ENCODE measurements at places on chromosomes 7 and 10.

GRCh38 chr7:137538361-137538762 is 194.8 kb upstream of the PTN start:
- DNase-seq = no peak

- DNase-seq = peak; percentile 20
Observed at GRCh38 chr7:143003393-143004051, 23.4 kb downstream of the OR9A2 start.

DNA sequence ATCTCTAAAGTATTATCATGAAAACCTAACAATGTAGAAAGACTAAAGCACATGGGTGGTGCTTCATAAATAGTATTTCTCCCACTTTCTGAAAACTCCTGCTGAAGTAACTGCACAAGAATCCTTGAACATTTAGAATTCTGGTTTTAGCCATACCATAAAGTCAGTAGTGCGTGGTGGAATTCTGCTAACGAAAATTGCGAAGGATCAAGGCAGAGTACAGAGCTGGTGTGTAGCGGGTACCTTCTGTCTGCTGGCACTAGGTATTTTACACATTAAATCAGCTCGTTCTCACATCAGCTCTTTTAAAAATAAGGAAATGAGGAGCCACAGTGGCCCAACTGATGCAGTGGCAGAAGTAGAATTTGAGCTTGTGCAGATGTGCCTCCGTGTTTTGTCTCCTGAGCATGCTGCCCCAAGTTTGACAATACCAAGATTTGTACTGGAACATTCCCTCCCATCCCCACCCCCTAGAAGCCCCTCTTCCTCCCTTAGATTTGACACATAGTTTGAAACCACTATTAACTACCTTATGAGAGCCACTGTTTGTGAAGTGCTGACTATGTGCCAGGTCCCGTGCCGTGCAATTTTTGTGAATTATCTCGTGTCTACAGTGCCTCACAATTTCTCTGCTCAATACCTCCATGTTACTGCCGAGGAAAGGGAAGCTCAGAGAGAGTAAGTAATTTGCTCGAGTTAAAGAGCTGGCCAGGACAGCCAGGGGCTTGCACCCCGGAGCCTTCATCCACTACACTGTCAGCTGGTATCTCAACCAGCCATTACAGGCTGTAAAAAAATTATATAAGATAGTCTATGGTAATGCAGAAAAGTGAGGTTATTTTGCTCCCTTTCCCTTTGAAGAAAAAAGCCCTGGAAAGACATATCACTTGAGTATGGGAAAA is 66.9 kb downstream of the EGFR start:
- DNase-seq = no peak

GRCh38 chr10:88991161-88991898 is 732 bp downstream of the FAS start:
- DNase-seq = no peak

DNA sequence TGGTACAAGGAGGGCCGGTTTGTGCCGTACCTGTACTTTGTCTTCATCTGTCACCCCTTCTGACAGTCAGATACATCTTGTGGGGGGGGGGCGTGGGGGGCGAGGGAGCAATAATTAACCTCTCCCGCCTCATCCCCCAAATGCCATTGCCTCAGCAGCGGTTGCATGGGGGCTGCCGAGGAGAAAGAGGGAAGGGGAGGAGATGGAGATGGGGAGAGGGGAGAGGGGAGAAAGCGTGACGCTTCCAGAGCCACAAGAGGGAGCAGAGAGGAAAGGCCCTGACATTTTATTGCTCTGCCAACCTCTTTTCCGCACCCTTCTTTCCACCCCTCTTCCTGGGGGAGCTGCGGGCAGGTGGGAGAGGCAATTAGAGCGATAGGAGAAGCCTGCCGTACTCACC is 11.8 kb downstream of the KAZALD1 start:
- no peak for DNase-seq

- DNase-seq = no peak
Observed at GRCh38 chr7:67387851-67388250, 391.2 kb downstream of the TYW1 start.

DNA sequence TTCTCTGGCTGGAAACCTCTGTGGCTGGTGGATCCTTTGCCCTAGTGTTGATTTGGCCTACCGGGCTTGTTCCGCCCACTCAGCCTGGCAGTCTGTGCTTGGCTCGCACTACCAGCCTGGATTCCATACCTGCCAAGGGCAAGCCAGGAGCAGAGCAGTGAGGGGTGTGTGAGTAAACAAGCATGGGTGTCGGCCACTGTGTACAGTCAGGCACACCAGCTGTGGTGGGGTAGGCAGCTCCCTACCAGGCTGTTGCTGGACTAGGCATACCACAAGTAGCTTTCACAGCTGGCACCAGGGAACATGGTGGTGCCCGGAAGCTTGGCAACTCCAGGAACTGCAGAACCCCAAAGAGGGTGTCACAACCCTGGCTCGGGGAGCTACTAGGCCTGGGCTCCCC is 942.9 kb upstream of the LRRN3 start:
- DNase-seq = no peak

GRCh38 chr10:118373786-118374185 is 31.7 kb upstream of the FAM204A start:
- DNase-seq = no peak

DNA sequence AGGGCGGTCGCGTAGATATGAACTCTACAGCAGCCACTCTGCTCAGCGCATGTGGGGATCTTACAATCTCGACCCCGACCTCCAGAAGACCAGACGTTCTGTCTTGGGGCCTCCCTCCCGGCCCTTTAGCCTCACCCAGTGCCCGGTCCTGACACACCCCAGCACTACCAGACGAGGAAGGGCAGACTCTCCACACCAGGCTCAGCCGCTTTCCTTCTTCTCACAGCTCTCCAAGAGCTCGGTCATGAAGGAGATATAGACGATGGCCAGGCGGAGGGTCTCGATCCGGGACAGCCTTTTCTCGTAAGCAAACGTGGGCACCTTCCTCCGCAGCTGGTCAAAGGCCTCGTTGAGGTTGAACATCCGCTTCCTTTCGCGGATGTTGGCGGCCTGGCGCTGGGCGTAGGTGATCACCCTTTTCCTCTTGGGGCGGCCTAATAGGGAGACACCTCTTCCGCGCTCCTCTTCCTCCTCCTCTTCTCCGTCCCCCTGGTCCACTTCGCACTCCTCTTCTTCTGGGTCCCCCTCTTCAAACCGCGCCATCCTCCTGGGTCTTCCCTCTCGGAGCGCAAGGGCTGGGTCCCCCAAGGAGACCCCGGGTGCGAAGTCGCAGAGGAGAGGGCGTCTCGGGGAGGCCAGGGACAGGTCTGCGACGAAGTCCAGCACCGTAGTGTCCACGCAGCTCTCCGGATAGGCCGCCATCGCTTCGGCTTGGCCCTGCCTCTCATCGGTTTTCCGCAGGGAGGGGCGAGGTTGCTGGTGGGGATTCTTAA is at the start of gene FERD3L:
TSS of gene FERD3L (minus strand) at position 761 of the 773 bp plus-strand sequence. CDS start at position 702, 59 bp downstream.
- peak; percentile 82 for DNase-seq

DNA sequence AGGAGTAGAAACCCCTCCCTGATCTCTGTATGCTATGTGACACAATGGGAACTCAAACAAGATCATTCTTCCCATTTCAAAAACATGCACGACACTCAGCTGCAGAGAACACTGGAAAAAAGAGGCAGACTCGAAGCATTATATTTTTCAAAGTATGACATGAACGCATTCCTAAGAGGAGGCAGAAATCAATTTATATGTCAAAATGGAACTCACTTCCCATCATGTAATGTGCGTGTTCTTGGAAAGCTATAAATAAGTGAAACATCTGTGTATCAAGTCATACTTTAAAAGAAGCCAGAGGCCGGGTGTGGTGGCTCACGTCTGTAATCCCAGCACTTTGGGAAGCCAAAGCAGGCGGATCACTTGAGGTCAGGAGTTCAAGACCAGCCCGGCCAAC is 142.7 kb downstream of the ICA1 start:
- no peak for DNase-seq

DNA sequence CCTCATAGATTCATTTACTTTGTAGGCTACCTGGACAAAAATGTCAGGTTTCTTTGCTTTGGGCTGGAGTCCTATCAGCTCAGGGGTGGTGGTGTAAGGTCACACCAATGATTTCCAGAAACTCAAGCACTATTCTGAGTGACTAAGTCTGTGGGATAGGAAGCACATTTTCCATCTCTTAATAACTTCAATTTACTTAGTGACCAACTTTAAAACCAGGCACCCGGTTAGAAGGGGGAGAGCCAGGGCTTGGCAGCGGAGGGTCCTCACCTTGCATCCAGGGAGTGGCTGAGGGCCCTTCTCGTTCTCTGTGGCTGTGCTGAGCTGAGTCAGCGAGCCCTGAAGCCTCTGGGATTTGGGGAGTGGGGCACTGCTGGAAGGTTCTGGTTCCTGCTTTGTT is 6.7 kb downstream of the CHST3 start:
- DNase-seq = no peak

DNA sequence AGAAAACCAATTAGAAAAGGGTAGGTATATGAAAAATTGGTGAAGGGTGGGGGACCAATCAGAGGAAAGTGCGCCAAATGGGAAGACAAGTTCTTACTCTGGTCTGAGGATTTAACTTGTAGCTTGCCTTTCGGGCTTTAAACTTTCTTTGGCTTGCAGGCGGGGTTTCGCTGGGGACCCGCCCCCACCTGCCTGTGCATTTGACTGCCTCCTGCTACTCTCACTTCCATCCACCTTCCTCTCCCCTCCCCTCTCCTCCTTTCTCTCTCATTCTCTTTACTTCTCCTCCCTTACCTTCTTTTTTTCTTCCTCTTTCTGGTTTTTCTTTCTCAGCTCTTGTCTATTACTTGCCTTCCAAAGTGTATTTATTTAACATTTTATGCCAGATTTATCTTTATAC is 278.8 kb downstream of the DNAJB9 start:
- DNase-seq = no peak

DNA sequence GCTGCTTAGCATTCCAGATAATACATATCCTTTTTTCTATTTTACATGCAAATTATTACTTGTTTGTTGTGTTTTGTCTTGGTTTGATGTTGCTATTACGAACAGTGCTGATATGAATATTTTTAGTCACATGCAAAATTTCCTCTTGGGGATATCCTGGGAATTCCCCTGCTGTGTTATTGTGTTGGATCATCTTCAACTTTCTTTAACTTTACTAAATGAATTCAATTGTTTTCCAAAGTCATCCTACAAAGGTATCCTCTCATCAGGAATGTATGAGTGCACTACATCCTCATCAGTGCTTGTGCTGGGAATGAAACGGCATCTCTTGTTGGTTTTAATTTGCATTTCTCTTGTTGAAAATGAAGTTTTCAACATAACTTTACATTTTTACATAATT is 87.1 kb downstream of the AASS start:
- no peak for DNase-seq

GRCh38 chr10:13704964-13705363 is 118.2 kb downstream of the PRPF18 start:
- DNase-seq = no peak

- no peak for DNase-seq
Observed at GRCh38 chr7:82816272-82816671, 346.4 kb downstream of the PCLO start.

- DNase-seq = no peak
Observed at GRCh38 chr7:139768249-139768824, 9.5 kb downstream of the HIPK2 start.

DNA sequence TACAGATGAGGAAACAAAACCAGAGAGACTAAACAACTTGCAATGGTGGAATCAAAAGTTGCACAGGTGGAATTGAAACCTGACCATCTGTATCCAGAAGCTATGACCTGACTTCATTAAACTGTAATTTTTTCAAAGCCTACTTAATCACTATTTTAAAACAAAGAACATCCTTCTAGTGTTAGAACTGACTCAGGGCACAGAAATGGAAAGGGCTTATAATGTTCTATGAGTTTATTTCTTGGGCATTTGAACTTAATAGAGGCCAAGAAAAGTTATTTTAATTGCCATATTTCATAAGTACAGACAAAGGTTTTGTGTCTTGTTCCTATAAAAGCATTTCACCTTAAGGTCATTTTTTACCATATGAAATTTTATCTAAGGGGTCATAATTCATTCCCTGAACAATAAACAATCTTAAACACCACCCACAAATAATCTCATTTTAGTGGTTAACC is 8.8 kb downstream of the ITGB1 start:
- DNase-seq = no peak

- no peak for DNase-seq
Observed at GRCh38 chr10:36602374-36602773, 523.0 kb upstream of the ANKRD30A start.

GRCh38 chr7:29084832-29085231 is 61.5 kb downstream of the CPVL start:
- DNase-seq = no peak

GRCh38 chr7:66522518-66522917 is 106.2 kb upstream of the KCTD7 start:
- DNase-seq = no peak

GRCh38 chr7:103690242-103690974 is 244.4 kb upstream of the SLC26A5 start:
- DNase-seq = no peak

DNA sequence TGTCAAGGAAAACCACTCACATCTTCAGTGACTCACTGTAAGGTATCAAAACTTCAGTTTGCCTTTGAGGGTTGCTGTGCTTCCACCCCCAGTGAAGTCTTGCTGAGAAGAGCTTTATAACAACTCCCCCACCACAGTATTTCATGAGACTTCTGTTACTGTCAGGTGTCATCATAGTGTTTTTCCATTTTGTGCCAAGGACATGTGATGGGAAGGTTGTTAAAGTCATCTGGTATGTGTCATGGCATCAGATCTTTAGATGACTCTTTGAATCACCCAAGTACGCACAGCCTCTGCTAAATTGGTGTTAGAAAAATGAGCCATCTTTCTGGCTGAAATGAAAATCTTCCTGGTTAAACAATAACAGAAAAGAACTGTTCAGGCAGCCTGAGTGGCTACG is 115.0 kb upstream of the CCDC6 start:
- DNase-seq = no peak

GRCh38 chr7:156897673-156898072 is 4.7 kb upstream of the LMBR1 start:
- DNase-seq = no peak

DNA sequence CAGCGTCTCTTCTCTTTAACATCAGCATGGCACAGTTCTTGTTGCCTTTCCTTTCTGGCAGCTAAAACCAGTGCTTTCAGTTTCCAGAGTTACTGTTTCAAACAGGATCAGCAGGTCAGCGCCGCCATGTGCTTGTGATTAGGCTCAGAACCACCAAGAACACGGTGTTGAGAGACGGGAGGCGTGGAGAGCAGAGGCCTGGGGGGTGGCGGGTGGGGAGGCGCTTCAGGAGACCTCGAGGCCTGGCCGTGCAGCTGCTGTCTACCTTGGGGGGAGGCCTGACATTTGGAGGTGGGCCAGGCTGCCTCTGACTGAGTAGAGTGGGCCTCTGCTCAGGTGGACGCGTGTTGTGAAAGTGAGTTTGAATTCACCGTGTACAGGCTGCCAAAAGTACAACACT is 22.0 kb downstream of the PFKFB3 start:
- no peak for DNase-seq

DNA sequence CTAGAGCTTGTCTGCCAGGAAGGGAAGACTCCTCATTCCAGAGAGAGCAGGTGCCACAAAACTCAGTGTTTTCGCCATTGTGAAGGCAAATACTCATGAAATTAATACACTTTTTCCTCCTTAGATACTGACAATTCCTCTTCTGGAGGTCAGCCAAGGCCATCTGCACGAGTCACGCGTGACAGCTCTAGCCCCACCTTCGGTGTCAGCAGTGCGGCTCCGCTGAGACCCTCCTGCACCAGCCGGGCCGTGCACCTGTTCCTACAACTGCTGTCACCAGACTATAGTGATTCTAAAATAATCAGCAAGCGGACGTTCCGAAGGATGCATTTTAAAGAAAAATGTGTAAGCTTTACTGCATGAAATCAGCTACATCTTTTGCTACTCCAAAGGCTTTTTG is 127.7 kb downstream of the DIP2C start:
- DNase-seq = no peak

- peak; percentile 44 for DNase-seq
Observed at GRCh38 chr10:110803239-110803749, 68.4 kb upstream of the PDCD4 start.

- DNase-seq = no peak
Observed at GRCh38 chr7:132030883-132031282, 474.5 kb upstream of the PODXL start.
